ENCODE measurements at places on chromosomes 5 and 9.

DNA sequence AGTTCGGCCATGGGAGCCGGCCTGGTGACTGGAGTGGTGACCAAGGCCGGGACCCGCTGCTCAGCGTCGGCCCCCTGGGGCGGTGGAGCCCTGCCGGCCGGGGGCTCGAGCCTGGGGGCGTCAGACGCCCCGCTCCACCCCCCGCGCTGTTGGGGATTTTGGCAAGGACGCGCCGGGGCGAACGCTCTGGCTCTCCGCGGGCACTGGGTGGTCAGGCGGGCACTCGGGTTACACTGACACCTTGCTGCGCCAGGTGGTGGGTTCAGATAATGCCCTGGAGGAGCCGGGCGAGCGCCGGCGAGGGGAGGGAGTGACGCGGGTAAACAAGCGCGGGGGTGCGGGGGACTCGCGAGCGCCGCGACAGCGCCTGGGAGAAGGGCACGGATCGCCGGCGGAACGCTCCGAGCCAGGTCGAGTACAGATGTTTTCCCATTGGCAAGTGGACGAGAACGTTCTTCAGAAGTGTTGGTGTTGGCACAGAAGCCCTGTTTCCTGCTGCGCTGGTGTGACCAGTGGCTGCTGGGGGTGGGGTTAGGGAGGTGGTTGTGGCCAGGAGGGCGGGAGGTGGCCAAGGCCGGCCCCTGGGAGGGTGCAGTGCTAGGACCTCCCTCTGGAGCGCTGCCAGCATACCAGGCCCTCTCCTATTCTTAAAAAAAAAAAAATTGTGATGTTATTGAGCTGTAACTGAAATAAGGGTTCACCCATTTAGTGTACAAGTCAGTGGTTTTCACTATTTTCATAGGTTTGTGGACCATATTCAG is 773 bp downstream of the SQSTM1 start:
- no peak for DNase-seq

GRCh38 chr9:77455312-77455927 is 192.7 kb downstream of the GNA14 start:
- DNase-seq = no peak

DNA sequence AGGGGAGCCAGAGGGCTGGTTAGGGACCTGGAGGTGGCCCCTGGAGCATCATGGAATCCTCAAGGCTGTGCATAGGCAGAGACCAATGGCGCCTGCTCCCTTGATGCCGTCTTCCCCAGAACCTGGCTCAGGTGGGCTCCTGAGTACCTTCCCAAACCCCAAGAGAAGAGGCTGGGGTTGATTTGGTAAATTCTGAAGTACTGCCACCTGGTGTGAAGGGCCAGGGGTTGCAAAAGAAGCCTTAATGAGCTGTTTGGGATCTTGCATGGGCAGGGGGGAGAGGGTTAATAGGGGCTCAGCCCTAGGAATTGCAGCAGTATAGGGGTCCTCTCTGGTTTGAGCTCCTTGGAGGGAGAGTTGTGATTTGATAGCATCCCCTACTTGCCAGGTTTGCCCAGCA is 52.1 kb downstream of the CYSTM1 start:
- DNase-seq = no peak

- no peak for DNase-seq
Measured at GRCh38 chr5:23506329-23507236, 826 bp upstream of the PRDM9 start.

- DNase-seq = no peak
Measured at GRCh38 chr9:129954868-129955550, 88.0 kb downstream of the FNBP1 start.

GRCh38 chr5:79824444-79824843 is 134.8 kb downstream of the CMYA5 start:
- no peak for DNase-seq

DNA sequence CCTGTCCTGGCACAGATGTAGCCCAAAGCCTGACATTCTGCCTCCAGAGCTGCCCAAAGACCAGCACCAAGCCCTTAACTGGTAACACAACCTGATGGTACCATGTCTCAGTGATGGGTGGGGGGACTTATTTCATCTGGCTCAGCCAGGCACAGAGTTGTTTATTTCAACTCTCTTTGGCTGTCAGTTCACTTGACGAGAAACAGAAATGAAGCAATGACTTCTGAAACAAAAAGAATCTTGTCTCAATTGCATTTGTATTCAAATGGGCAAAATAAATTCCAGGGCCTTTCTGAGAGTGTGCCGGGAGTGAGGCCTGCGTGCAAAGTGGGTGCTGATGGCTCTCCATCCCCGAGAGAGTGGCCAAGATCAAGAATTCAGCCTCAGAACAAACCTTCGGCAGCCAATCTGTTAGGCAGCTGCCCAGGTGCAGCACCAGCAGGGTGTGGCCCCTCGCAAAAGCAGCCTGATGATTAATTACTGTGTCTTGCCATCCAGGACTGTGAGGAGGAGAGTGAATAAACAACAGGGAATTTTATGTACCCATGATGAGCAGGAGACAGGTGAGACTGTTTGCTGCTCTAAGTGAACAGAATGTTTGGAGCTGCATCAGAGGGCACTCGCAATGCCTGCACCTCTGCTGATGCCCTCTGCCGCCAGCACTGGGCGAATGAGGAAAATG is 238.0 kb downstream of the HSPA4 start:
- no peak for DNase-seq

DNA sequence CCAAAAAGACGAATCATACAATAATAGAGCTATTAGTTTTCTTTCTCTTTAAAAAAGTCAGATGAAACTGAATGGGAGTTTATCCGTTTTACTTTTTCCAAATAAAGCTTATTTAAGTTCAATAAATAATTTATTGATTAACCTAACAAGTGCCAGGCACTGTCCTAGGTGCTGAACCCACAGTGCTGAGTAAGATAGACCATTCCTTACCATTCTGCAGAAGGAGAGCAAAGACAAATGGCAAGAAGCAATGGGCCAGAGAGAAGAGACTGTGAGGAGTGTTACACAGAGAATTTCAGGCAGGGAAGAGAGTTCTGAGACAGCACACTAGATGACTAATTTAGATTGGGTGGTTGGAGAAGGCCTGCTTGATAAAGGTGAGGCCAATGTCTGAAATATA is 127.2 kb downstream of the AUH start:
- no peak for DNase-seq

GRCh38 chr9:121935739-121936138 is 157.4 kb downstream of the TTLL11 start:
- no peak for DNase-seq

- DNase-seq = no peak
Measured at GRCh38 chr5:10593531-10594181, 29.8 kb downstream of the ANKRD33B start.

DNA sequence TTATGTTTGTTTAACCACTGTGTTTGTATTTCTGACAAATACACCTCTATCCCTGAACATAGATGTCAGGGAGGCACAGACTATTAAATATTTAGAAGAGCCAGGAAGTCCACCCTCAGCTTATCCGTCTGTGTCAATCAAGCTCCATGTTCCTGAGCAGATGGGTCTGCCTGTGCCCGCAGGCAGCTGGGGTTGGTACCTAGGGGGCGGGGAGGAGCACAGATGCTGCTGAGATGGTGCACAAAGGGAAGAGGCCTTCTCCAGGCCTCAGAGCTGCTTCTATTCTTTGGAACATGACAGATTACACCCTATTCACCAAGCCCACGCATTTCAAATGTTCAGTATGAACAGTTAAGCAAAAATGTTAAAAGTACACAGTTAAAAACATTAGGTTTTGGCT is 142.1 kb downstream of the EPB41L4A start:
- DNase-seq = no peak

- DNase-seq = no peak
Measured at GRCh38 chr9:90958328-90958727, 156.7 kb downstream of the SYK start.

- DNase-seq = no peak
Measured at GRCh38 chr9:84655447-84655846, 14.1 kb upstream of the NTRK2 start.

DNA sequence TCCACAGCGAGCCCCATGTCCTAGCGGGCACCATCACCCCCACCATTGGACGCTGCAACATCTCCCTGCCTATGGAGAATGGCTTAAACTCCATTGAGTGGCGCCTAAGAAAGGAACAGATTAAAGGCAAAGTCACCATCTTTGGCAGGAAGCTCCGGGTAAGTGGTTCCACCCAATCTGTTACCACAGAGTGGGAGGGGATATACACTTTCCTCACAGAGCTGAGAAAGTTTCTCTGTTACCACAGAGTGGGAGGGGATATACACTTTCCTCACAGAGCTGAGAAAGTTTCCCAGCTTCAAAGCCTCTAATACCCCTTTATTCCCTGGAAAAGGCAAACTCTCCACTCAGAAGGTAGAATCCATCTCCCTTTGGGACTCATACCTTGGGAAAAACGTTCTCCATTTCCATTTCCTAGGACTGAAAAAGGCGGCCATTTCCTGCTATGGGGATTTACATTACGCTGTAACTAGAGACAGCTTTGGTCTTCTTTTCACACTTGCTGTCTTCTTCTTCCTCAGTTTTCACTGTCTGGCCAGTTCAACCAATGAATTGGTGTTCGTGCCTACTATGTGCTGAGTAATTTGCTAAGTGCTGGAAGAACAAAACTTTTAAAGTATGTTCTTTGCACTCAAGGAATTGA is 63.4 kb upstream of the WWC1 start:
- no peak for DNase-seq

DNA sequence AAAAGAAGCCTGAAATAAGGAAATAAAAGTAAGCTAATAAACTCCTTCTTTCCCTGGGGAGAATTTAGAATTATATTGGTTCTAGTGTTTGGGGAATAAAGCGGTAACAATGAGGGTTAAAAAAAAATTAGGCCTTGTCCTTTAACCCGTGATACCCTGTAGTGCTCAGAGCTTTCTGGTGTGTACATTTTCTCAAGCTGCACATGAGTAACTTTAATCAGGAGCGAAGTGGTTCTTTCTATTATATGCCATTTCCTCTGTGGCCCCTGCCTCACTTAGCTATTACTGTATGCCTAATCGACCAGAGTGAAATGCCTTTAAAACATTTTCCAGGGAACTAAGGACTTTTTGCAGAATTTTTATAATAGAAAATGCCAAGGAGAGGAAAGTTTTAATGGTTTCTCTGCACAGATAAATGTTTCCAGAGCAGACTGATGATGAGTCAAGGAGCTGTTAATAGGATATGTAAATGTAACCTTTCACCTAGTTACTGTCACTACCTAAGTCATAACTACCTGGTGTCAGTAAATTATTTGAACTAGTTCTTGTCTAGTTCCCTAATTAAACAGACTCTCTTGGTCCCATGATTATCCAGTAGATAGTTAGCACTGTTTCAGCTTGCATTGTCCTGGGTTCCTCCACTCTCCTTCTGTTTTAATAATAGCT is 7.6 kb downstream of the PAM start:
- DNase-seq = no peak
